ENCODE measurements at places on chromosomes 12 and 14. TPM values are rescaled to one million over a fixed set of nuclear protein-coding genes. Genes with fewer than 3 reads are reported as not detected.
A peak's percentile ranks its signal among the peaks of the same experiment; 100 is the strongest.

- H3K4me1 ChIP-seq = no peaks in the 10 kb centered on the region
- H3K36me3 ChIP-seq = no peaks in the 10 kb centered on the region
- H3K4me3 ChIP-seq = no peak overlapping the region
- H3K27me3 ChIP-seq = no peaks in the 10 kb centered on the region
- H3K27ac ChIP-seq = no peak overlapping the region
These were observed 785.3 kb downstream of the TRHDE start for GRCh38 chr12:73057428-73057827.

DNA sequence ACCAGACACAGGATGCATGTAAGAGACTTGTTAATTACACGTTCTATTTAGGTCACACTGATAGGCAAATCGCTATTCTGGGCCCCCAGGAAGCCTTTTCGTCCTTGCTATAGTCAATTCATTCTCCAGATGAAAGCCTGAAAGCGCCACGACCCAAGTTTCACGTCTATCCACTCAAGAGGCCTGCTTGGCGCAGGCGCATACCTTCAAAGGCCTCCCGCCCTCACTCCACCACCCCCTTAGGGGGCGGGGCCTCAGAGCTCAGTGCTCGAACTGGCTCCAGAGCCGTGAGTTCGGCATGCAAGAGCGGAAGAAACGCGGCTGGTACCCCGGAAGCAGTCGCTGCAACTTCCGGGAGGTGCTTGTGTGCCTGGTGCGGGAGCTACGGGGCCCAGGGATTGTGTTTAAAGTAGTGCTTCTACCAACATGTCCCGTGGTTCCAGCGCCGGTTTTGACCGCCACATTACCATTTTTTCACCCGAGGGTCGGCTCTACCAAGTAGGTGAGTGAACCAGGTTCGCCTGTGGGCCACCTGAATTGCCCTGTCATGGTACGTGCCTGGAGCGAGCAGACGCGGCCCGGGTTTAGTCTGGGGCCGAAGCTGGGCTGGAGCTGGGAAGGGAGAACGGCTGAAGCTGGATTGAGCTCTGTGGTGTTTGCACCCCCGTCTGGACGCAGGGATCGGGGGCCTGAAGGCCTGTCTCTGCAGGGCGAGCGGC, at the start of gene PSMA6:
TSS of gene PSMA6 (plus strand) at position 332 of the 719 bp plus-strand sequence. CDS start at position 427, 95 bp downstream.
- peak within 1 kb of the TSS; percentile 93 for H3K4me3 ChIP-seq
- H3K27me3 ChIP-seq = no peaks in the 10 kb centered on the region
- peak within 1 kb of the TSS; percentile 89 for H3K27ac ChIP-seq
- DNase-seq = peak; percentile 98
- peaks cover 8% of the 10 kb centered on the region for H3K36me3 ChIP-seq

DNA sequence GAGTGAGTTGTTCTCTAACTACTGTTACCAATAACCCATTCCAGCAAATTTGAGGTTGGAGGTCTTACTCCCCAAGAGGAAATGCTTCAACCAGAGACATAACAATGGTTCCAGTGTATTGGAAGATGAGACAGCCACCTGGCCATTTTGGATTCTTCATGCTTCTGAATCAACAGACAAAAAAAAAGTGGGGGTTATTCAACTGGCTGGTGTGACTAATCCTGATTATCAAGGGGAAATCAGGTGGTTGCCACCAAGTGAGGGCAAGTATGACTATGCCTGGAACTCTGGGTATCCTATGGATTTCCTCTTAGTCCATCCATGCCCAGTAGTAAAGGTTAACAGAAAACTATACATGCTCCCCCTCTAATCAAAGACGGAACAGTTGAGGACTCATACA, 29.9 kb upstream of the ZNF641 start:
- no peak for DNase-seq
- no peaks in the 10 kb centered on the region for H3K36me3 ChIP-seq
- no peak overlapping the region for H3K4me3 ChIP-seq
- peaks cover 16% of the 10 kb centered on the region for H3K27me3 ChIP-seq
- H3K4me1 ChIP-seq = no peaks in the 10 kb centered on the region

DNA sequence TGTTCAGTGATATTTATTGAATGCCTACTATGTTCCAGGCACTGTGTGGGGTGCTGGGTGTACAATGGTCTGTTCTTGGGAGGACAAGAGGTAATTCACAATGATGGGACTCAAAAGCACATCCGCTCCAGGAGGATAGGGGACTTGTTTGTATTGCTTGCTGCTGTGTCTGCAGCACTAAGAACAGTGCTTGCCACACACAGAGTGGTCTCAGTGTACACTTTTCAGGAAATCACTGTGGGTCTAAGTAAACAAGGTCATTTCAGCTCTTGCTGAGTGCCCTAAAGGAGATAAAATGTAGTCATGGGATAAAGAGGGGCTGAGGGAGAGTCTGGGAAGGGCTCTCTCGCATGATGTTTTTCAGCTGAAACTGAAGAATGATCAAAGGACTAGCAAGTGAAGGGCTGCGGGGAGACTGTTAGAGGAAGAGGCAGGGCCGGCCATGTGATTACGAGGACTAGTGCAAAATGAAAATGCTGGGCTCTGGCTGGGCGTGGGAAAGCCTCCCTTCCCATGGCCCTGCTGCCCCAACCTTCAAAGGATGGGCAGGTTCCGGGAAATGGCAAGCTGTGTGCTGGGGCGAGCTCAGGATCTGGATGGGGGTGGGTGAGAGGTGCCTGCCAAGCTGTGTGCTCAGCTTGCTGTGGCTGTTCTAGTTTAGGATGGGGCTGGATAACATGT, 39.1 kb downstream of the ADCK1 start:
- H3K36me3 ChIP-seq = no peaks in the 10 kb centered on the region
- no peak overlapping the region for H3K4me3 ChIP-seq
- peak overlapping the region; percentile 45 for H3K27ac ChIP-seq
- DNase-seq = no peak
- H3K4me1 ChIP-seq = peaks cover 4% of the 10 kb centered on the region

AMHR2 gene
- not detected for total RNA-seq

DNA sequence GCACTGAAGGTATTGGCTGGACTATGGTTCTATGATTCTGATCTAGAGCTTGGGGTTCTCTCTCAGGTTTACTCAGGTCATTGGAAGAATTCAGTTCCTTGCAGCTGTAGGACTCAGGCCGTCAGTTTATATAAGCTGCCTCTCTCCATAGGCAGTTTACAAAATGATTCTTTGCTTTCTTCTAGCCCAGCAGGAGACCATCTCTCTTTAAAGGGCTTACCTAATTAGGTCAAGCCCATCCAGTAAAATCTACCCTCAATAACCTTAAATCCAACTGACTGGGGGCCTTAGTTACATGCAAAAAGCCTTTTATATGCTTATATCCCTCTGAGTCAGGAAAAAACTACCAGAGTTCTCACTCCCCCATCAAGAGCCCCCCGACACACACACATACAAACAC, 80.5 kb upstream of the GARIN6 start:
- no peak overlapping the region for H3K4me3 ChIP-seq
- no peaks in the 10 kb centered on the region for H3K4me1 ChIP-seq
- H3K36me3 ChIP-seq = no peaks in the 10 kb centered on the region
- no peak overlapping the region for H3K27ac ChIP-seq

FGF6 gene
- not detected for total RNA-seq

ARHGEF40 gene
- 0.20 TPM for total RNA-seq

- H3K4me3 ChIP-seq = no peak overlapping the region
- H3K27me3 ChIP-seq = no peaks in the 10 kb centered on the region
- DNase-seq = no peak
- H3K27ac ChIP-seq = no peak overlapping the region
These were observed 130.6 kb downstream of the PLEKHA5 start for GRCh38 chr12:19260135-19260534.

- no peak overlapping the region for H3K4me3 ChIP-seq
- H3K27ac ChIP-seq = no peak overlapping the region
- H3K36me3 ChIP-seq = no peaks in the 10 kb centered on the region
These were observed 101.2 kb upstream of the NCOR2 start for GRCh38 chr12:124668602-124669001.

GRCh38 chr14:91193069-91193468, 51.4 kb downstream of the GPR68 start:
- H3K27me3 ChIP-seq = no peaks in the 10 kb centered on the region
- no peak overlapping the region for H3K27ac ChIP-seq
- peaks cover 36% of the 10 kb centered on the region for H3K4me1 ChIP-seq
- H3K4me3 ChIP-seq = no peak overlapping the region
- no peak for DNase-seq

- no peaks in the 10 kb centered on the region for H3K36me3 ChIP-seq
- no peak for DNase-seq
- no peak overlapping the region for H3K4me3 ChIP-seq
- no peaks in the 10 kb centered on the region for H3K4me1 ChIP-seq
- H3K27me3 ChIP-seq = peaks cover 2% of the 10 kb centered on the region
These were observed 118.1 kb upstream of the LGR5 start for GRCh38 chr12:71321531-71321930.
